NK-92 treated with Interleukin-12 subunit alpha and Interleukin-12 subunit beta, amount 100 ng/mL, for 24 hours (cell line): ENCODE measurements at places on chromosomes 1 and 21.

- DNase-seq, result no peak
Observed at GRCh38 chr1:245116751-245117150, 38.0 kb upstream of the KIF26B start.

DNA sequence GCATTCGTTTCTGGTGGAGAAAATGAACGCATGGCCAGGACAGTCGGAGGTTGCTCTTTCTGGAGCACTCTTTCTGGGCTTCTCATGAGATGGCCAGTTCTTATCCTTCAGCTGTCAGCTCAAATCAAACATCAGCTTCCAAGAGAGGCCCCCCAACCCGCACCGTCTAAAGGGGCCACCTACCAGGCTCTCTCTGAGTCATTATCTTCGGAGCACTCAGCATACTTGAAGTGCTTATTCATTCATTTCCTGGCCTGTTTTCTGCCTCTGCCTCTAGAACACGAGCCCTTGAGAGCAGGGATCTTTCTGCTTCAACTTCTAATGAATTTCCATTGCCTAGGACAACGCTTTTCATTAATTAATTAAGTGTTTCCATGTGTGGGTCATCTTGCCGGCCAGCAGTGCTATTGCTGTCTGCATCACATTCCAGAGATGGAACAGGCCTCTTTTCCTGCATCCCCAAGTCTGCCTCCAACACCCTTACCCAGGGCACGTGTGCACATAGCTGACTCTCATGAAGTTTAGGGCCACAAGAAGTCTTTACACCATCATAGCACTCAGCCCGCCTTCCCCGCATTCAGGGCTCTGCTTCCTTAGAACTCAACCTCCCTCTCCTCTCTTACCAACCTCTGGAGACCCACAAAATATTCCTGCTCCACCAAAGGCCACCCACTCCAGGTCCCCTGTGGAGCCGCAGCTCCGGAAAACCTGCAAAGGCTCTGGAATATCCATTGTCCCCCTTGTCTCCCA is 52.1 kb upstream of the LAPTM5 start:
- DNase-seq, result no peak

GRCh38 chr1:150320667-150320978 is 710 bp upstream of the PRPF3 start:
- DNase-seq, result no peak

DNA sequence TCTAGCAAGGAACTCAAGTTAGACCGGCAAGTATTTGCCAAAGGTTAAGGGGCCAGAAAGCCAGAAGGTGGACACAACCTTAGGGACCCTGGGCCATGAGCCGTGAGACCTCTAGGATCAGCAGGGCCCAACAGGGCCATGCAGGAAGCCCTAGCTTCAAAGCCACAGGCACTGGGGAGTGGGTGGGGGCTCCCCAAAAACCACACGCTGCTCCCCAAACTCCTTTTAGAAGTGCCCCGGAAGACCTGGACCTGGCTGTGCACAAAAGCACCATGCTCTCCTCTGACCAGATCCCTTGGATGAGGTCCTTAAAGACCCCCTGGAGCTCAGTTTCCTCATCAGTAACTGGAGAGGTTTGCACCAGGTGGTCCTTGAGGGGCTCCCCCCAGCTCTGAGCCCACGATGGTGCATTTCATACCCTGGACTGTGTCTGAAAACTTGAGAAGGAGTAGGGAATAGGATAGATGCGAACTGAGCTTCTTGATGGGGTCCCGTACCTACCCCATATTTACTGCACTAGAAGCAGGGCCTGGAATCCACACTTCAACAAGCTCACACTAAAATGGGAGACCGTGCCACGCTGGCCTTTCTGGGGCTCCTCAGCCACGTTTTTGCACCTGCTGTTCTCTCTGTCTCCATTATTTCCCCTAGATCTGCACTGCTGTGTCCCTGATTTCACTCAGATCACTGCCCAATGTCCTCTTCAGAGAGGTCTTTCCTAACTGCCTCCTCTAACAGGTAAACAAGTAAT is 40.6 kb upstream of the LBR start:
- no peak for DNase-seq

GRCh38 chr1:232431326-232431725 is 198.6 kb downstream of the SIPA1L2 start:
- no peak for DNase-seq

DNA sequence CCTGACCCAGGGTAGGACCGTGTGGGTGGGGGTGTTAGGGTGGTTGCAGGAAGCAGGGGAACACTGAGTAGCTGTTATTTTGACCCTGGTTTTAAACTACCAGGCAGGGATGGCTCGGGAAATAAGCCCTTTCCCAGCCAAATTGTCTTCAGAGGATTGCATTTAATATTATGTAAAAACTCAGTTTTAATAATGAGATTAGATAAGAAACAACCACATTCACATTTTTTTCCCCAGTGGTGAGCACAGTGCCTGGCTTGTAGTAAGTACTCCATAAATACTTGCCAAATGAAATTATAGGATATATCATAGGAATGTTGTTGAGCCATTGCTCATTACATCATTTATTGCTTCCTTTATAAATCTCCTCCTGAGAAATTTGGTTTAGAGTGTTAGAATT is 3.1 kb upstream of the ACP6 start:
- DNase-seq, result no peak

- DNase-seq, result no peak
Observed at GRCh38 chr1:61757950-61758349, 15.7 kb downstream of the PATJ start.

GRCh38 chr21:41147096-41147978 is 20.6 kb upstream of the BACE2 start:
- DNase-seq, result no peak

- no peak for DNase-seq
Observed at GRCh38 chr1:28449904-28450303, 55.9 kb upstream of the RCC1 start.
